ENCODE measurements at places on chromosomes 2 and 18.

GRCh38 chr2:71578767-71579342, 125.5 kb downstream of the DYSF start:
- DNase-seq = no peak

DNA sequence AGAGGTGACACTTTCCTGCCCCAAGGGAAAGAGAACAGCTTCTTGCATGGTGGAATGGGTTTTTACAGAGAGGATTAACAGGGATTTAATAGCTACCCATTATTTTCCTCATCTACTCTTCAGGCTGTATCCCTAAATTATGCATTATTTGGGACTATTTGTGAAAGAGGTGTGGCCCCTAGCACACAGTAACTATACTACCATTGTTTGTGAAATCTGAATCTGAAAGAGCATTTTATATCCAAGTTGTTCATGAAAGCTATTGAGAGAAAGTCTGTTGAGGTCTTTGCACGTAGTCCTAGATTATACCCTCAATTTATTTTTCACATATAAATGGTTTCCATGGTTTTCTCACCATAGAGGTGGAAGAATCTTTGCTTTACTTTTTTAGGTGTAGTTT, 78.1 kb downstream of the SPTBN1 start:
- DNase-seq = no peak

DNA sequence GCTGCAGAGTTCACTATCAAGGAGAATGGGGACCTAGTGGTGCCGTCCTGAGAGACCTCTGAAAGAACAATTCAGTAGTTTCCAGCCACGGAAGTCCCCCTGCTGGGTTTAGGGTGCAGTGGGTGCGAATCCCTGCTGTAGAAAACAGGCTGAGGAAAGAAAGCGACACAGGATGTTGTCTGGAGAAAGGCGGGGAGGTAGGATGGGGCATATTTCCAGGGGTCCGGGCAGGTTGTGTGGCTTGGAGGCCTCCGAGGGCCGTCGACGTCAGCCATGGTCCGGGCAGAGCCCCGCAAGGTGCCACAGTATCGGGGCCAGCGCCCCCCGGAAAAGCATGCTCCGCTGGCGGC, 807 bp upstream of the CREB1 start:
- DNase-seq = peak; percentile 73

DNA sequence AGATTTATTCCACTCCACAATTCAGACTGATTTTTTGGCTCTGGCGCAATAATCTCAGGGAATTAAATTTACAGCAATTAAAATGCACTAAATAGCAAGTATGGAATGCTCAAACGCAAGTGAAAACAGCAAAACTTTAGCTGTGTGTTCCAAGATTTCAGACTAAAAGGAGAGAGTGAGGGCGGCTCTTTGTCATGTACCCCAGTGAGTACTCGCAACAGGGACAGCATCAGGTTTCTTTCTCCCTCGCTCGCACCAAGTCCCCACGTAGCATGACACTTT, 1.1 kb downstream of the ROCK2 start:
- DNase-seq = no peak

DNA sequence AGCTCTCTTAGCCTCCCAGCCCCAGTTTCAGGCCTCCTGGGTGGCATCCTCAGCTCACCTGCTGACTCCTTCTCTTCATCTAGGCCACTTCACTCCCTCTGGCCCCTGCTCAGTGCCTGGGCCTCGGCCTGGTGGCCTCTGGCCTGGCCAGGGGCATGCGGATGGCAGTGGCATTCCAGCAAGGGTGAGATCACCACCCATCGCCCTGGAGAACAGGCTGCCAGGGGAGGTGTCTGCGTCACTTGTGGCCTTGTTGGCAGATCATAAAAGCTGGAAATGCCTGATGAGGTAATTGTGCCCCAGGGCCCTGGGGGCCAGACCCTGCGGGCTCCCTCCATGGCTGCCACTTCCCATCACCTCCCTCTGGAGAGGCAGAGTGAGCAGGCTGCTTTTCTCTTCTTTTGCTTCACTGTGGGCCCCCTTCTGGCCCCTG, 72.5 kb upstream of the SMAD2 start:
- DNase-seq = no peak

GRCh38 chr2:24749069-24749691, 44.0 kb downstream of the PTRHD1 start:
- DNase-seq = no peak

GRCh38 chr2:8252997-8253694, 428.7 kb upstream of the ID2 start:
- DNase-seq = no peak

- DNase-seq = no peak
These were observed 122.5 kb downstream of the ERBB4 start for GRCh38 chr2:212416086-212416485.

DNA sequence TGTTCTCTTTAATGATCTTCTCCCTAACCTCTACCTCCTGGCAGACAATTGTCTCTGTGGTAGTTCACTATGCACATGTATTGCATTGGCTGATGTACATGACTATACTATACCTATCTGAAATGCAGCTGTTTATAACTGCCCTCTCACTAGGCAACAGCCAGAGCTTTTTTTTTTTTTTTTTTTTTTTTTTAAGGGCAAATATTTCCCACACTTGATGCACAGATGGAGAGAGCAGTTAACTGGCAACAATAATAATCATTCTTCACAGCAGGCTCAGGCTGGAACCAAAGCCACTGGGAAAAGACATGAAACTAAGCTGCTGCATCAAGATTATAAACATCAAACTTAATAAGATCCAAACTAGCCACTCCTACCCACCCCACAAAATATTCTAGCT, 707.7 kb downstream of the LRP1B start:
- DNase-seq = no peak

DNA sequence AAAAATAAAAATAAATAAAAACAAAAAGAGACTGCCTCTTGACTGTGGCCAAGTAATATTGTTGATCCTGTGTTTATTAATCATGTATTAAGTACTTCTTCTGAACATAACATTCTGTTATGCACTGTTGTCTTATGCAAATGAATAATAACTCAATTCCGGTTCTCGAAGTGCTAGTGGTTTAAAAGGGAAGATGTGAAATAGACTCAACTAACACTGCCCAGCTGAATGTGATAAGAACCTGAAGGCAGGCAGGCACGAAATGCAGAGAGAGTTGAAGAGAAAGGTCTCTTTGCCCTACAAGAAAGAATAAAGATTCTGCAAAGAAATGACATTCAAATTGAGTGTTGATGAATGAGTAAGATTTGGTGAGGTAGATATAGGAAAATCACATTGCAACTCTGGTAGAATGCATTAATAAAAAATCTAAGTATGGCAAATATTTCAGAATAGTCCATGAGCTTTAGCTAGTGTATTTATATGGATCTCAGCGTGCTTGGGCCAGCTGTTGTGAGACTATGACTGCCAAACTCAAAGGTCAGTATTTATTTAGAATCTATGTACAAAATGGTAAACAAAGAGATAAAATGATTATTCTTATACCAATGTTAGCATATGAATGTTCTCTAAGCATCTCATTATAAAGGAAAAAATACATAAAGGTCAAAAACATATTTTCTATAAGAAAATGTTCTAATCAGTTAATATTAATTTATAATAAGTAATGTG, 352.3 kb upstream of the CDH7 start:
- DNase-seq = no peak

- no peak for DNase-seq
These were observed 97.5 kb downstream of the STPG4 start for GRCh38 chr2:47057687-47058002.

- no peak for DNase-seq
These were observed 111.9 kb upstream of the DTNA start for GRCh38 chr18:34598120-34598635.

DNA sequence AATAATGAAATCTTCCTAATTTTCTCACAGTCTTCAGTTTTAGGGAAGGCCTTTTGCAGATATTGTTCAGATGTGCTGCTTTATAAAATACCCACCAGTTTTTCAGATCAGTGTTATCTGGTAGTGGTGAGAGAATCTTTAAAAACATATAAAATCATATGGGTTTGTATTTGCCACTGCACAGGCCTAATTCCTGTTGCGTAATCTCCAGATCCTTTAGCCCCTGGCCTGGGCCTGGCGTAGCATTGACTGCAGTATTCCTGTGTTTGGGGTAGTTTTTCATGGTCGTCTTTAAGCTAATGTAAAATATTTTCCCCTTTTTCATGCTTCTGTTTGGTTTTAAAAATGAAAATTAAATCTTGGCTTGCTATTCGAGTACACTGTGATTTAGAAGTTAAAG, 43.2 kb downstream of the TSHZ1 start:
- DNase-seq = no peak

GRCh38 chr2:196266855-196267254, 95.5 kb upstream of the STK17B start:
- no peak for DNase-seq

- DNase-seq = no peak
These were observed 4.2 kb downstream of the NABP1 start for GRCh38 chr2:191682126-191682525.

DNA sequence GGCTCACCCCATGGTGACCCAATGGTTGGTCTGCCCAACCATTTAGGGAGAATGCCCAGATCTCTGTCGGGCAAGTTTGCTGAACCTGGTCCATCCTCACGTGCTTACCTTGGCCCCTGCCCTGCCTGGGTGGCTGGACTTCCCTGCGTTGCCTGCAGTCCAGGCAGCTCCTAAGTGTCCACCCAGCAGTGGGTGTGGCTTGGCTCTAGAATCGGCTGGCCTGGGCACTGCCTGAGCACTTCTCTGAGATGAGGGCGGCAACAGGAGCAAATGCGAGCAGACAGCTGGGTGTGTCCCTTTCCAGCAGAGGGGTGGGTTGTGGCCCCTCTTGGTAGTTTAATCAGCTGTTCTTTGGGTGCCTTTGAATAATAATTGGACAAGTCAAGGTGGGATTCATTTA, 11.3 kb downstream of the PCARE start:
- no peak for DNase-seq

DNA sequence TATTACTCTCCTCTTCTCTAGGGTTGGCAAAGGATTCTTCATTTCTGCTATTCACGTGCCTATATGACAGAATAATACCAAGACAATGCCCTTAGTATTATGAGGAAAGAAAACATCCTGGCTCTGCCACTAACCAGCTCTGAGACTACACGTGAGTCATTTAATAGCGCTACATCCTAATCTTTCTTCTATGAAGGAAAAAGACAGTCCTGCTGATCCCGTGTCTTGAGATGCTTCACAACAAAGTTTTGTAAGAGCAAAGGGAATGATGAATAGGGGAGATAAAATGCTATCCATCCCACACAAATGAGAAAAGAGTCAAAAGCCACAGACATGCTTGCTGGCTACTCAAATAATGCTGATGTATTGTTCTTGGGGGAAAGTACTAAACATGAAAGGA, 152.8 kb downstream of the PID1 start:
- no peak for DNase-seq

GRCh38 chr2:3830796-3831195, 127.4 kb downstream of the DCDC2C start:
- DNase-seq = no peak

GRCh38 chr18:45664824-45665763, 49.8 kb downstream of the SLC14A2 start:
- DNase-seq = peak; percentile 83

DNA sequence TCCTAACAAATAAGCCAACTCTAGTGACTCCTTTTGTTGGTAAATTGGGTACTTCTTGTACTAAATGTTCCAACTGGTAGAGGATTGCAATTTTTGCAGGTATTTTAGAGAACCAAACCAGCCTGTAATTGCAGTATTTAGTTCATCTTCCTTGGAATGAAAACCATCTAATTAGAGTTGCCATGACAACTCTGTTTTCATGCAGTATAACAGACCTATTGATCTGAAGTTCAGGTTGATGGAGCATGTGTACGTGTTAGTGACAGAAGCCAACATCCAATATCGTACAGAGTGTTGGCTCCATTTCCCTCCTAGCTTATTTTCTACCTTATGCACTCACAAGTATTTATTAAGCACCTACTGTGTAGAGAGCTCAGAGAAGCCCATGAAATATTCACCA, 176.3 kb upstream of the FOSL2 start:
- no peak for DNase-seq

GRCh38 chr2:14933753-14934152, 301.2 kb downstream of the LRATD1 start:
- no peak for DNase-seq

- DNase-seq = no peak
These were observed 26.2 kb upstream of the XDH start for GRCh38 chr2:31440764-31441163.

GRCh38 chr2:2647141-2647541, 316.1 kb upstream of the MYT1L start:
- no peak for DNase-seq

DNA sequence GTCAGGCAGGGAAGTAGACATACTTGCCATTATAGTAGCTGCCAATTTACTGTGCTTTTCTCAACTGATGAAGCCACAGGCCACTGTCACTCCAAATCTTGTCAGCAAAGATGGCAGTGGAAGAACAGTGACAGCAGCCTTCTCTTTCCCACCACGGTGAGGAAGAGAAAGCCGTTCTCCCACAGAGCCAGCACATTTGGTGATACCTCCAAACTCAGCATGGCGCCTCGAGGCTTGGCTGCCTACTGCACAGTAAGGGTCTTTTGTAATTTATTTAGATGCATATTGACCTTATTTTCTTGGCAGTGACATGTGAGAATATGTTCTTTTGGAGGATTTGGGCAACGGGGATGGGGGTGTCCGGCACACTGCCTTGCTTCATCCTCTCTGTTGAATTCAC, 117.2 kb upstream of the CDH20 start:
- DNase-seq = no peak

- no peak for DNase-seq
These were observed 52.6 kb downstream of the TACR1 start for GRCh38 chr2:75146606-75147332.

GRCh38 chr18:56569416-56569815, 69.0 kb downstream of the TXNL1 start:
- no peak for DNase-seq

DNA sequence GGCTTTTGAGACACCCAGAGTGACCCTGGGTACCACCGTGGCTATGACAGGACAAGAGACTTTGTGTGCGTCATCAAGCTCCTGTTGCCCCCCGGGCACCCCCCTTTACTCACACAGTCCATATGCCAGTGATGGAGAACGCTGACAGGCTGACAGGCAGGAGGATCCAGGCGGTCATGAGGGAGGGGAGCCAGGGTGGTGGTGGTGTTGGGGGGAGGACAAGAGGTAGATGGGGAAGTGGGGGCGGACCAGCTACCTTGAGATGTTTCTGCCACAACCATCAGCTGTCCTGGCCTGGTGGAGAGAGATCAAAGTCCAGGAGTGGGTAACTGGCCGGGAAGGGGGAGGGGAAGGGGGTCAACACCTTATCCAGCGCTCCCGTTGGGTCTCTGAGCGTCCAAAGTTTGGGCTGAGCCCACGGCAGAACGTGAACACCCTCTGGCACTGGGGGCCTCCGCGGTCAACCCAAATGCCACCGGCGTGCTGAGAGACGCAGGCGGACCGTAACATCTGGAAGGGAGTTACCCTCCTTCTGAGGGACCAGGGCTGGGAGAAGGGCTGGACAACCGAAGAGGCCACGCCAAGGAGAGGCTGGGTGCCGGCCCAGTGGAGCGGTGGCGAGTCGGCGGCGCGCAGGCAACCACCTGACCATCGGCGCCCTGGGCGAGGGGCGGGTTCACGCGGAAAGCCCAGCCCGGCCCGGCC, 575 bp downstream of the TMEM150A start:
- DNase-seq = no peak
